ENCODE measurements at places on chromosomes 4 and X. TPM values are rescaled to one million over a fixed set of nuclear protein-coding genes. Genes with fewer than 3 reads are reported as not detected.

SLC49A3 gene
- total RNA-seq, result 13.3 TPM

DNA sequence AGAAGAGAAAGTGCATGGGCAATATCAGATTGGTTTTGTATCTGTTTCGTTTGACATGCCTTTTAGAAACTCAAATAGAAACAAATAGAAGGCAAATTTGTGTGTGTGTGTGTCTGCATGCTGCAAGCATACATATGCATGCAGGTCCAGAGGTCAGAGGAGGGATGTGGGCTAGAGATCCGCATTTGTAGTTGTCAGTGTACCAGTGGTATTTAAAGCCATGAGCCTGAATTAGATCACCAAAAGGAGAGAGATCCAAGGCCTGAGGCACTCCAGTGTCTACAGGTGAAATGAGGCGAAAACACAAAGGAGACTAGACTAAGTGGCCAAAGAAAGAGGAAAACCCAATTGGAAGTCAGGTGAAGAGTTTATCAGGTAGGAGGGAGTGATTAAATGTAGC, 106.7 kb downstream of the CORIN start:
- no peaks in the 10 kb centered on the region for H3K27me3 ChIP-seq
- no peak overlapping the region for H3K4me3 ChIP-seq
- H3K36me3 ChIP-seq, result no peaks in the 10 kb centered on the region
- H3K4me1 ChIP-seq, result no peaks in the 10 kb centered on the region
- DNase-seq, result no peak

- H3K27me3 ChIP-seq, result no peaks in the 10 kb centered on the region
- DNase-seq, result no peak
- no peak overlapping the region for H3K4me3 ChIP-seq
Observed at GRCh38 chr4:88452912-88453311, 4.0 kb upstream of the HERC5 start.

DNA sequence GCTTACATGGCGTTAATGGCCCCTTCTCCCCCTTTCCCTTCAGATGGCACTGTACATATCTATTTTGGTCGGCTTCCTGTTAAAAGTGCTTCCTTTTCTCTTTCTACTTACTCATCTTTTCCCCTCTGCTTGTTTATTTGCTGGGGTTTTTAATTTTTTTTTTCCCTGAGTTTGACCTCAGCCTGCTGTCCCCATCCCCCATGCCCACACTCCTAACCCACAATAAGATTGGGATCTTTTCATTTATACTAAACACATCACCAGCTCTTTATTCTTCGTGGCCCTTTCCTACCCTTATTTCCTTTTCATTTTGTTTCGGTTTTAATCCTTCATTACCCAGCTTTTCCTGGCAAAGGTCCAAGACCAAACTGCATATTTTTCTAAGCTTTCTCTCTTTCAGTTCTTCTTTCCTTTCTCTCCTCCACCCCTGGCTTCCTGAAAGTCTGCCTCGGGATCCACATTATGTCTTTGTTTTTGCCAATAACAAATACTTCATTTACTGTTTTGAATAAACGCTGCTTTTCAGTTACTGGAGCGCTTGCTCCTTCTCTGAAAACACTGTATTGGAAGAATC, 152.0 kb upstream of the USP9X start:
- no peaks in the 10 kb centered on the region for H3K4me1 ChIP-seq
- peak overlapping the region; percentile 61 for H3K27ac ChIP-seq
- no peaks in the 10 kb centered on the region for H3K27me3 ChIP-seq
- H3K36me3 ChIP-seq, result no peaks in the 10 kb centered on the region

NAP1L3 gene
- 0.35 TPM for total RNA-seq

CNGA1 gene
- 9.8 TPM for total RNA-seq

FGF16 gene
- total RNA-seq, result not detected
